Muscle of back (tissue), 13 donors: ENCODE measurements at places on chromosomes 7 and 10.

- no peak for DNase-seq
Observed at GRCh38 chr10:28111712-28112111, 112.8 kb upstream of the ODAD2 start.

- no peak for DNase-seq
Observed at GRCh38 chr10:126684171-126684745, 13.8 kb upstream of the C10orf90 start.

DNA sequence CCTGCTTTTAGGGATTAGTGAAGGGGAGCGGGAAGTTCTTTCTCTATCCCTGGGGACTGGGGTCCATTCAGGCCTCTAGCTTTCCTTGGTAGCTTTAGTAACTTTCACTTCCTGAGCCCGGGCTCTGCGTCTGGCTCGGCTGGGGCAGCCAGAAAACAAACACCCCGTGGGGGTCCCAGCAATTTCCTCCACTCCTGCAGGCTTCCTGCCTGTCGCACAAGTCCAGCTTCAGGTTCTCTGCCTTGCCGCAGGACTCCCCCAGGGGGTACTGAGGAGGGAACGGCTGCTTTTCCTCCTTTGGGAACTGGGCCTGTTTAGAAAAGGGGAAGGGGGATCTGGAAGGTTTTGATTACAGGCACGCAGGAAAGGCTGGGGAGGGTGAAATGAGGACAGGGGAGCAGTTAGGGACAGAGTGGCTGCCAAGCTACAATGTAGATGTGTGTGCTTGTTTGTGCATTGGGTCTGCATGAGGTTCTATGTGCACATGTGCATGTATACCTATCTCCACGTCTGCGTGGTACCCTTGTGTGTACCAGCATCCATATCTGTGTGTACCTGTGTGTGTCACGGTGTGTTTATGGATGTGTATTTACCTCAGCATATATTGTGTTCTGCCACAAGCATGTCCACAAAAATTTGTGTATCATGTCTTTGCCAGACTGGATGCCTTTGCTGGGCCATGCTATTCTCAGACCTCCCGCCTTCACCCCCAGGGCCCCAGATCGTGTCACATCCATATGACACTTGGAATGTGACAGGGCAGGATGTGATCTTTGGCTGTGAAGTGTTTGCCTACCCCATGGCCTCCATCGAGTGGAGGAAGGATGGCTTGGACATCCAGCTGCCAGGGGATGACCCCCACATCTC is 2.0 kb downstream of the KAZALD1 start:
- no peak for DNase-seq

DNA sequence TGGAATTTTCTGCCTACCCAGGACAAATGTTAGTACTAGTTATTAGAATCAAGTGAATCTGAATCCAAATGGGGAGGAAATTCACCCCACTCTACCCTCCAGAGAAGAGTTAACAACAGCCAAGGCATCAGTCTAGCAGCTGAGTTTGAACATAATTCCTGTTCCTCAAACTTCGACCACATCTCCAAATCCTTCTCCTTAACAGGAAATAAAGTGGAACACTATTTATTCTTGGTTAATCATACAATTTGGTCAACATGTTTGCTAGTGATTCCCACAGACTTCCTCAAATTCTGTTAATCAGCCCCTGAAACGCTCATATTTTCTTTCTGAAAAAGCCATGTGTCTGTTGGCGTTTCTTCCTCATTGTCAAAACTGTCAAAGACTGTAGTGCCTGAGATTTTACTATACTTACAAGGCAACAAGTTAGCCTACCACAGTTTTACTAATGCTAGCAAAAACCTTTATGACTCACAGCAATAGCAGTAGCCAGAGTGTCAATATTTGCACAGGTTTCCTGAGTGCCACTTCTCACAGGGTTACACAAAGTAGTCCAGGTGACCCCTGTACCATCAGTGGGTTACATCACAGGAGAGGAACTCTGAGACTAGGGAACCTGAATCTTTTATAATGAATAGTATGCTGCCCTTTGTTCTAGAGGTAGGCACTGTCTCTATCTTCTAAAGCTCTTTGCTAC is 202.9 kb downstream of the GRM3 start:
- no peak for DNase-seq

GRCh38 chr7:77858278-77858677 is 59.7 kb downstream of the PHTF2 start:
- DNase-seq: no peak

- DNase-seq: no peak
Observed at GRCh38 chr10:74887614-74888284, 61.3 kb downstream of the KAT6B start.

GRCh38 chr10:92208157-92208720 is 82.6 kb downstream of the CPEB3 start:
- DNase-seq: no peak
